ENCODE measurements at places on chromosomes 2 and 18. TPM values are rescaled to one million over a fixed set of nuclear protein-coding genes. Genes with fewer than 3 reads are reported as not detected.

The ACMSD gene
- total RNA-seq = not detected

The CFC1 gene
- total RNA-seq = not detected

The IL1R2 gene
- 4.5 TPM for total RNA-seq

The SPEG gene
- 44.1 TPM for total RNA-seq

The KCNE4 gene
- total RNA-seq = 9.8 TPM

The SIX2 gene
- 0.48 TPM for total RNA-seq

The RAPH1 gene
- 17.7 TPM for total RNA-seq

The ALPG gene
- not detected for total RNA-seq

DNA sequence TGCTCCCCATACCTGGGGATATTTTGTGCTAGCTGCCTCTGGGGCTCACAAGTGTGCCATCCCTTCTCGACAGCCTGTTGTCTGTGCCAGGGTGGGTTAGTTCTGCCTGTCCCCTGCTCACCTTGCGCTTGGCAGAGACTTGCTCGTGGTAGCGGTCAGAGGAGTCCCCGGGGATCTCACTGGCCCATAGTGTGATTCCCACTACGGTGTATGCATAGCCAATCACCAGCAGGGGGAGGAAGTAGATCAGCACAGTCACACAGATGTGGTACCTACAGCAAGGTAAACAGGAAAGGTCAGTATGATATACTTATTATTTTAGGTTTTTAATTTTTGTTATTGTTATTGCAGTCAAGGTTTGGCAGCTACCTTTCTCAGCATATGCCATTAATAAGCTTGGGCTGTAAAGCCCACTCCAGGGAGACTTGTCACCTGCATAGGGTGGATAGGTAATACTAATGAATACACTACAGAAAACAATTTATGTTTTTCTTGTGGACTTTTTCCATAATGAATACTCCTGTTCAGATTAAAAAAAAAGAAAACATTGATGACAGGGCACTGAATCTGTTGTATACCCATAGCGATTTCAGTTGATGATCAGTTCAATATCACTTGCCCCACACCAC lies 95.2 kb downstream of the POLE4 start:
- no peak for DNase-seq

DNA sequence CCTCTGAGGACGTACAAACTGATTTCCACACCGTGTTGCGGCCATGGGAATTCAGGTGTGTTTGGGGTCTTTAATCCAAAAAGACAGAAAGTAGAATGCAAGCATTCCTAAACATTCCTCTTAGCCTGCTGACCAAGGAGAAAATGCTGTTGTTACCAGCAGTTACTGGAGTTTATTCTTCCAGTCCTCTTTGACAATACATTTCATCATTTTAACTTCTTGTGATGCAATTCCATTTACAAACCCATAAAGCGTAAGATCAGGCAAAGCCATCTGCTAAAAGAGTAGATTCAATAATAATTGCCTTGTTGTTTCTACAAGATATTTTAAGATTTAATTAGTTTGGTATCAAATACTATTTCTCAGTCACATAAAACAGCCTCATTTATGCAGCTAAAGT lies 32.7 kb downstream of the SPIRE1 start:
- no peak for DNase-seq

- no peak for DNase-seq
Observed at GRCh38 chr18:8912348-8913326, 189.9 kb upstream of the NDUFV2 start.

- no peak for DNase-seq
Observed at GRCh38 chr2:11589316-11589940, 55.6 kb downstream of the GREB1 start.

DNA sequence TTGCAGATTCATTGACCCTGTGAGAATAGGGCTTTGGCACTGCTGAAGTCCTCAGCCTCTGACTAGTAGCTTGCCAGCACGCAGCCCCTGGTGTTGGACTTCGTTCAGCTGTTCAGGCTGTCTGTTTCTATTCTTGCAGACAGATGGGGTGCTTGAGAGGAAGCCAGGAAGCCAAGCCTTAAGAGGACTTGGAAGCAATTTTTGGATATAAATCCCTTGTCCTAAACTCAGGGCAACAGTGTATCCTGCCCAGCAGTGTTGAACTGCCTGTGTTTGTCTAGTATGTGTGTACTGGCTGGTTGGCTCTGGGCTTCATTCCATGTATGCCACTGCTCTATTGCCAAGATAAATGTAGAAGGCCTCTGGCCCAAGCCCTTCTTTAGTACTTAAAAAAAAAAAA lies 108.6 kb downstream of the COMMD1 start:
- DNase-seq = peak; percentile 57

- peak; percentile 10 for DNase-seq
Observed at GRCh38 chr18:79583426-79583825, 96.2 kb upstream of the CTDP1 start.

DNA sequence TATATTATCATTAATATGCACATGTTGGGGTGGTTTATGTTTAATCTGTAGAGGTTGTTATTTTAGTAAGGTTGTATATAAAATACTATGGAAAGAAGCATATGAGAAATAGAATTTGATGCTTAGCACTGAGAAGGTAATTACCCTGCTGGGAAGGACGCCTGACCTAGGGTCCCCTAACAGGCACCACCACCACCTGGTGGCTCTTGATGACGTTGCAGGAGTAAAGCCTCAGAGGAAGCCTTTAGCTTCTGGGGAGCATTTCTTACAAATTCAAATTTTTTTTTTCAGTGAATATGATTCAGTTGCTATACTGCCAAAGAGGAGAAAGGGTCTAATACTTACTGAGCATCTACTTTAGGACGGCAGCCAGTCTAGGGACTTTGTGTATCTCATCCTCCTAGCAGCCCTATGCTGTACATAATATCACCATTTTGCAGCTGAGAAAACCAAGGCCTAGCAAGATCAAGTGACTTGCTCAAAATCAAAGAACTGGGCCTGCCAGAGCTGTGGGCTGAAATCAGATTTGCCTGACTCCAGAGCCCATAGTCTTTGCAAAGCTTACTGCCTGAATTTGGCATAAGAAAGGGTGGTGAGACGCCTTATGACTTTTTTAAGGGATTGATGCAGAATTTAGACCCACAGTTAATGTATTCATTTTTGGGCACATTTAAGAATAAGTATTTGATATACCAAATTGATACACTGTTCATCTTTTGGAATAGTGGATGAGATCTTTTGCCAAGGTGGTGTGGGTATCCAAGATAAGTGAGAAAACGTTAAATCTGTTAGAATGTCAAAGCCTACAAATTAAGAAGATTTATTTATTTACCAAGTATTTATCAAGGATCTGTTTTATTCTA lies 78.8 kb upstream of the GAREM1 start:
- DNase-seq = peak; percentile 20

DNA sequence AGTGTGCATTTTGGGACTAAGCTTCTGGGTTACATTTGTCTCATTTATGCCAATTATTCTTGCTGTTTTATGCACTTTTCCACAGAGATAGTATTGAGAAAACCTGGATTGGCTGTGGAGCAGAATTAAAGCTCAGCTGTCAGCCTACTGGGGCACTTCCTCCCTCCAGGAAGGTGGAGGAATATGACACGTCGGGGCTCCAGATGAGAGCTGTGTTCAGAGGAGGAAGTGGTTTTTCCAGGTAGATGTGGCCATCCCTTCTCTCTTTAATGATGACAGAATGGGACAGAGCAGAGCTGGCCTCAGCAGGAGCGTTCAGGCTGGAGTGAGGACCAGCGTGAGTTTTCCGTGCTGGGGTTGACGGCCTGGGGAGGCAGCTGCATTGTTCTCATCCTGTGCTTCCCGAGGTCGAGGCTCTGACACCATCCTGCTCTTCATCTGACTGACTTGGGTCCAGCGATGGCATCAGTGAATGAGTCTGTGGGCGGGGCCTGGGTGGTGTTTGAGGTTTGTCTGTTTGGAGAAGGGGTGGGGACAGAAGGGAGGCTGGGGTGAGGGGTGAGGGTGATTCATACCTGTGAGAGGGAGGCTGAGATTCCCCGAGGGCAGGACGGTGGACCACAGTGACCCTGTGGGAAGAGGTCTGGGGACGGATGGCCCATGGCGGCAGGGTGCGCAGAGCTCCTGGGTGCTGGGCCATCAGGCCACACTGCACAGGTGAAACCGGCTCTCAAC lies 207.0 kb downstream of the LDLRAD4 start:
- DNase-seq = no peak

DNA sequence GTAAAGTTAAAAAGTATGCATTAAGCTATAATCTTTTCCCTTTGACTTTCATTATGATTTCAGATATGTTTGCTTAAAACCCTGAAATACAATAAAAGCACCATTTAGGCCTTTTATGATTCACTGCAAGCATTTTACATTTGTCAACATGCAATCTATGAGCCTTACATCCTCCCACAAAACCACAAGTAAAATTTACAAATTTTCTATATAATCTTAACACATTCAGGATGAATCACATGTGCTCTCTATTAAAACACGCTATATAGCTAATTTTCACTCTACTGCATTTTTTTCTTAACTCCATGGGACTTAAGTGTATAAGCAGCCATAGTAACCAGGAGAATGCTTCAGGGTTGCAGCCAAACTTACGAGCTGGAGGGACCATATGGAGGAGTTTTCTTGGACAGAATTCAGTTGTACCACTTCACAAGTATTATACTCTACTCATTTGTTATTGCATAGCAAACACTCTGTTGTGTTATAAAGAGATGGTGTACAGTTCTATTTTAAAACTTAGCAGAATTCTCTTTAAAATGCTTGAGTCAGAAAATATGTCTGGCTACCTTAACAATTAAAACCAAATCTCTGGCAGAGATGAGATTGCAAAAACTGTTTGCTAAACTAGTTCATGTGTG lies 293.2 kb downstream of the ALK start:
- no peak for DNase-seq

DNA sequence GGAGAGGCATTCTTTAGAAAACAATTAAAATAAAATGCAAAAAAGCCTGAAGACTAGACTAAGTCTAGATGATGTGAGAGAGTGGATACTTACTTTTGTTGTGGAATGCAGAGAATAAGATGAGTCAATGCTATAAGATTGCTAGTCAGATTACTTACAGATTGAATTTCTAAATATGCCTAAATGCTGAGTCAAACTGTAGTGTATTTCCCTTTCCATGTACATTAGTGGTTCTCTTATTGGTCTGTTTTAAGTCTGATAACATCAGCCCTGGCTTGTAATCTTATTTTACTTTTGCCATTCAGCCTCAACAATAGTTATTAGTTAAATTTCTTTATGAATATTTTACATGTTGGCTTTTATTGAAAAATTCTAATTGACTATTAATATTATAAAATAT lies 702.7 kb downstream of the SOCS6 start:
- no peak for DNase-seq

Measured in uterus (tissue), 4 donors.